ENCODE measurements at places on chromosomes 2 and 18.

DNA sequence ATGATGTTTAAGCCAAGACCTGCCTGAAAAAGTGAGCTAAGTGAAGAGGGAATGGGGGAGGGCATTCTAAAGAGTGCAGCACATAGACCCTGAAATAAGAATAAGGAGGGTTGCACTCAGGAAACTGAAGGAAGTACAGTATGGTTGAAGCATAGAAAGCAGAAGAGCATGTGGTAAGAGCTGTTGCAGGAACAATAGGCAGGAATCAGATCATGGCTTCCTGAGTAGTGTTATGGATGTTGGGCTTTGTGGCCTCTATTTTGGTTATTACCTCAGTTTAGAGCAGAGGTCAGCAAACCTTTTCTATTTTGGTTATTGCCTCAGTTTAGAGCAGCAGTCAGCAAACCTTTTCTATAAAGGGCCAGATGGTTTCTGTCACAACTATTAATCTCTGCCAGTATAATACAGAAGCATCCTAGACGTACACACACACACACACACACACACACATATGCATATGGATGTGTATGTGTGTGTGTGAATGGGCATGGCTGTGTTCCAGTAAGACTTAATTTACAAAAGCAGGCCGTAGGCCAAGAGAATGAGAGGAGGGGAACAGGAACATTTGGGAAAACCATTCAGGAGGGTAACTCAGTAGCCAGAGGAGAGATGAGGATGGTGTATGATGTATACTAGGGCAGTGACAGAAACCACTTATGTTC lies 91.1 kb upstream of the MYO3B start:
- DNase-seq = no peak

DNA sequence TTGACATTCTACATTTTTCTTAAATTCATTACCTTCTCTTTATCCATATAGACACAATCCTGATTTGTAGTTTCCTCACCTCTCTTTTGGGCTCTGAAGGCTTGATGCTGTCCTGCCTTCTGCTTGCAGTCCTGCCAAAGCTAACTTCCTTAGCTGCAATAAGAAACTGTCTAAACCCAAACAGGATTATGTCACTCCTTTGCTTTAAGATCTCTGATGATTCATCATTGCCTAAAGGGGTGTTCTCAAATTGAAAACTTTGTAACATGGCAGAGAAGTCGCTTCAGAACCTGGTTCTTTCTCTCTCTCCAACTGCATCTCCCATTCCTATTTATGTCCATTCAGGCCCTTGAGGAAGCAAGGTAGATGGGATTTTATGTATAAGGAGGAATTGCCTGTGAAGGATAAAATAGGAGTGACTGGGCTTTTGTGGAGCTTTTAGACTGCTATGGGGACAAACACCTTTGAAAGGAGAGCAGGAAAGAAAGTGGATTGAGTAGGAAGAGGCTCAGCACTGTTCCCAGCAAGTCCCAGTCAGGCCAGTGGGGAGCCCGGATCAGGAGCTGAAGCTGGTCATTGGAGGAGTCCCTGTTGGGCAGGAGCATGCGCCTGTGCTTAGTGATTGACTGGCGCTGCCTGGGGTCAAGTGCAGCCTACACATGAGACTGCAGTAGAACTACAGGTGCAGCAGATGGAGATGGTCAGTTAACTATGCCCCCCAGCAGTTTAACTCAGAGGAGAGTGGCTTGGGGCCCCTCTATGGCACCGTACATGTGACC lies 390.6 kb downstream of the CTNNA2 start:
- no peak for DNase-seq

- no peak for DNase-seq
These were observed 11.4 kb downstream of the TMEFF2 start for GRCh38 chr2:192183296-192183695.

- DNase-seq = no peak
These were observed 322.3 kb upstream of the EPAS1 start for GRCh38 chr2:45974762-45975408.

DNA sequence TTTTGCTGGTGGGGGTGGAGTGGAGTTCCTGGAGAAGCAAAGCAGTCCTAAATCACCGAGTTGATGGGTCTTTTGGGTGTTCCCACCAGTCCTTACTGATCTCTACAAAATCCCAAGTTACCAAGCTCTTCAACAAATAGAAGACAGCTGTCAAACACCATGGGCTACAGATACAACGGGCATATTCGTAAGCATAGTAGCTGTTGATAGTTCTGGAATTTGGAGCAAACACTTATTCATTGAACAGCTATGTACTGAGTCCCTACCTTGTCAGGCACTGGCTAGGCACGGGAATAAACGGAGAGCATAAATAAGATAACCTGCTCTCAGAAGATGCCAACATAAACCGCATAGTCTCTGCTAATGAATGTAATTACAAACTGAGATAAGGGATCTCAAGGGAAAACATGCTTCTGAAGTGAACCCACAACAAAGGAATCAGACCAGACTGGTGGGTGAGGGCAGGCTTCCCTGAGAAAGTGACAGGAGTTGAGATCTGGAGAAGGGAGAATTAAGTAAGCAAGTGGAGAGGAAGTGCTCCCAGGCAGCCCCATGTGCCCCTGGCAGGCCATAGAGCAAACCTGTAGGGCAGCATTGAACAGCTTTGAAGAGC lies 947 bp upstream of the ANKRD44 start:
- DNase-seq = no peak

- no peak for DNase-seq
These were observed 51.8 kb upstream of the TTN start for GRCh38 chr2:178858896-178859625.

GRCh38 chr2:191728750-191729624 lies 51.1 kb downstream of the NABP1 start:
- DNase-seq = peak; percentile 37

Measured in activated CD4-positive, alpha-beta T cell treated with anti-CD3 and anti-CD28 coated beads, Interleukin-2, amount 50 U/mL, for 16 hours (primary cell).